ENCODE measurements at places on chromosomes 16 and 17. TPM values are rescaled to one million over a fixed set of nuclear protein-coding genes. Genes with fewer than 3 reads are reported as not detected.

DNA sequence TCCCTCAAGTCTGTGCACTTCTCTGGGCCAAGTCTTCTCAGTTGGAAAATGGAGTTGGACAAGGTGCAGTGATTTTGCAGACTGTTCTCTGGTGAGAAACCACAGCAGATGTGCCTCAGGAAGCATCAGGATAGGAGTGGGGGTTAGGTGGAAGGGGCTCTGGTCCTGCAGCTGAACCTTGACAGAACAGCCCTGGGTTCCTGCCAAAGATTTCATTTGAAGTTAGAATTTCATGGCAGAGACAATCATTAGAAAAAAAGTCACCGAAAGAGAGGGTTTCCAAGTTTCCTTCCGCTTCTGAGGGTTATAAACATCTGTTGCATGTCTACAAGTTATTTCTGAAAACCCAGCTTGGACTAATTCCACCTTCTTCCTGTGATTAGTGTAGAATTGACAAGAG is 80.4 kb upstream of the IRX3 start:
- no peak for DNase-seq

DNA sequence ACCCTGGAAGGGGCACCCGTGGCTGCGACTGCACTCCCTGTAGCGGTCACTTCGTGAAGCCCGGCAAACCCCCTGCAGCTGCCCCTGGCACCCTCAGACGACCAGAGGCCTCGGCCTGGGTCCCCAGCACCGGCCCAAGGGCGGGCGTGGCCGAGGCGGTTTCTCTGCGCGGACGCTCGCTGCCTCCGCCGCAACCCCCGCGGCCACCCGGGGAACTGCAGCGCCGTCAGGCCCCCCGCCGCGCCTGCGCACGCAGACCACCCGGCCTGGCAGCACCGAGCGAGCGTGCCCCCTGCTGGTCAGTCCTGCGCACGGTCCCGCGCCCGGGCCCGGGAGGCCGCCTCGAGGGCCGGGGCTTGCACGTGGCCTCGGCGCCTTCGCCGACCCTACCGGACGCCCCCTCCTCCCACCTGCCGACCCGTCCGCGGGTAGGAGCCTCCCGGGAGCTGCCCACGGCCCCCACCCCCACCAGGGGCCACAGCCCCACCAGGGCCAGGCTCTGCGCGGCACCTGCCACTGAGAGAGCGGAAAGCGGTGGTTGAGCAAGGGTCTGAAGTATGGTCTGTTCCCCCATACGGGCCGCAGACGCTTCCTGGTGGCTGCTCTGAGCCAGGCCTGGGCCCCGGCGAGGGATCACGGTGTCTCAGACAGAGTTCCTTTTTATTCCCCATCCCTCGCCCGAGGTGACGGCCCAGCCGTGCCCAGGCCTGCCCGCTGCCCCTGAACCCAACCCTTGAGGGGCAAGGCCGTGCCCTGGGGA is 11.5 kb upstream of the HS3ST6 start:
- no peak for DNase-seq

- no peak for DNase-seq
These were observed 136.6 kb upstream of the RPH3AL start for GRCh38 chr17:488993-489757.

- DNase-seq, result no peak
These were observed at the start of gene PRSS33 for GRCh38 chr16:2787406-2787805. TSS of gene PRSS33 (minus strand) at chr16:2787560. CDS start at chr16:2786547, 1,013 bp downstream.

DNA sequence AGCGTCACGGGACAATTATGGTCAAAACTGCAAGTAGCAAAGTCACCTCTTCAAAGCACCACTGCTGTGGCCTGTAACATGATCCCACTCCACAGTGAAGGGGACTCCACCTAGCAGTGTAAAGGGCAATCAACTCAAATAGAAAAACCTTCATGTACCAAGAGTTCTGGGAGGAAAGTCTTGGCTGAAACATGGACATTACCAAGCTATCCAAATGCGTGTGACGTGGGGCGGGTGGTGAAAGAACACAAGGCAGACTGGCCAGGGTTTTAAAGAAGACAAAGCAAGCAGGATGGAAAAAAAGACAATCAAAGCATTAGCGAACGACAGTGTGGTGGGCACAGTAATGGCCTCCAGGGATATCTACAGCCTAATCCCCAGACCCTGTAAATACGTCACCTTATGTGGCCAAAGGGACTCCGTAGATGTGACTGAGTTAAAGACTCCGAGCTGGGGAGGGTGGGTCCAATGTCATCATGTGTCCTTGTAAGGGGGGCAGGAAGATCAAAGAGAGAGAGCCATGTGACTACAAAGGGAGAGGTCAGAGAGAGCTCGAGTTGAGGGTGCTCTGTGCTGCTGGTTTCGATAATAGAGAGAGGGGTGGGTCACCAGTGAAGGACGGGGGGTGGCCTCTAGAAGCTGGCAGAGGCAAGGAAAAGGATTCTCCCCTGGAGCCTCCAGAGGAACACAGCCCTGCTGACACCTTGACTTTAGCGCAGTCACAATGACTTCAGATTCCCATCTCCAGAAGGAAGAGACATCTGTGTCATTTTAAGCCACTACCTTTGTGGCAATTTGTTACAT is 6.0 kb downstream of the HSDL1 start:
- DNase-seq, result no peak

- no peak for DNase-seq
These were observed 126.2 kb downstream of the MRM1 start for GRCh38 chr17:36727577-36727976.

GRCh38 chr16:46658925-46659324 is 30.1 kb downstream of the VPS35 start:
- no peak for DNase-seq

- DNase-seq, result no peak
These were observed 160.3 kb upstream of the DYNLRB2 start for GRCh38 chr16:80380514-80380913.

KRTAP9-4 gene
- polyA plus RNA-seq, result not detected

CCL4L2 gene
- not detected for polyA plus RNA-seq

GRB2 gene
- 43.6 TPM for polyA plus RNA-seq
